ENCODE measurements at places on chromosomes 1 and 21.

DNA sequence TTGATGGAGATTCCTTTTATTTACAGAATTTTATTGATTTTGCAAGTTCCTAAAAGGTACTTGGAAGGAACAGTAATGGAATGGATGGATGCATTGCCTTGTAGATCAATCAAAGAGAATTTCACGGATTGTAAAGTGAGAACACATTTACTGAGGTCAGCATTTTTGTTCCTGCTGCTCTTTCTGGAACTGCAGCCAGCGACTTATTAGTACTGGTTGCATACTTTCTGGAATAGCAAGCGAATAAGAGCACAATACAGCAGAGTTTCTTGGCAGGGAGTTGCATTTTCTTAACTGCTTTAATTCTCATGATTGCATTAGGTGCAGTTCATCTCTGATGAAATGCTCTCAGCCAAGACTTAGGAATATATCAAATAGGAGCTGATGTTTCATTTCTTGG lies 106.1 kb upstream of the CHODL start:
- H3K4me3 ChIP-seq = no peak overlapping the region
- H3K27ac ChIP-seq = no peak overlapping the region
- no peaks in the 10 kb centered on the region for H3K27me3 ChIP-seq

- H3K4me1 ChIP-seq = no peaks in the 10 kb centered on the region
- peak; percentile 48 for DNase-seq
- no peak overlapping the region for H3K27ac ChIP-seq
- H3K4me3 ChIP-seq = no peak overlapping the region
- H3K27me3 ChIP-seq = no peaks in the 10 kb centered on the region
- no peaks in the 10 kb centered on the region for H3K36me3 ChIP-seq
Observed at GRCh38 chr1:186605762-186606350, 74.4 kb downstream of the PTGS2 start.

DNA sequence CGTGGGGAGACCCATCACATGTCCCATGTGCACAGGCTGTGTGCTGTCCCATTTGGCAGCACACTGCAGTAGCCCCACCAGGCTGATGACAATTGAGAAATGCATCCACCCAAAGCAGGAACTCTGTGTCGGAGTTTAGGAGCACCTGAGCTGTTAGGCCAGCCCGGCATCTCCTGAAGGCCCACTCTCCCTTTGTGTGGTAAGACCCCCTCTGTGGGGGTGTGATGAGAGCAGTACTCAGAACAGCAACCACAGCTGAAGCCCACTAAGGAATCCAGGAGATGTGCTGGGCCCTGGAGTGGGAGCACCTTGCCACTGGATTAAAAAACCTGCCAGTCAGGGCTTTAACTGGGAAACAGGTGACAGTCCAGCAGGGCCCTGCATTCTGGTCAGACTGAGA lies 37.2 kb downstream of the FCRL5 start:
- H3K36me3 ChIP-seq = no peaks in the 10 kb centered on the region
- H3K27me3 ChIP-seq = no peaks in the 10 kb centered on the region
- DNase-seq = no peak
- H3K4me3 ChIP-seq = no peak overlapping the region

GRCh38 chr1:164591858-164592257 lies 32.9 kb downstream of the PBX1 start:
- H3K27ac ChIP-seq = no peak overlapping the region
- no peak overlapping the region for H3K4me3 ChIP-seq
- peaks cover 43% of the 10 kb centered on the region for H3K4me1 ChIP-seq
- DNase-seq = no peak

DNA sequence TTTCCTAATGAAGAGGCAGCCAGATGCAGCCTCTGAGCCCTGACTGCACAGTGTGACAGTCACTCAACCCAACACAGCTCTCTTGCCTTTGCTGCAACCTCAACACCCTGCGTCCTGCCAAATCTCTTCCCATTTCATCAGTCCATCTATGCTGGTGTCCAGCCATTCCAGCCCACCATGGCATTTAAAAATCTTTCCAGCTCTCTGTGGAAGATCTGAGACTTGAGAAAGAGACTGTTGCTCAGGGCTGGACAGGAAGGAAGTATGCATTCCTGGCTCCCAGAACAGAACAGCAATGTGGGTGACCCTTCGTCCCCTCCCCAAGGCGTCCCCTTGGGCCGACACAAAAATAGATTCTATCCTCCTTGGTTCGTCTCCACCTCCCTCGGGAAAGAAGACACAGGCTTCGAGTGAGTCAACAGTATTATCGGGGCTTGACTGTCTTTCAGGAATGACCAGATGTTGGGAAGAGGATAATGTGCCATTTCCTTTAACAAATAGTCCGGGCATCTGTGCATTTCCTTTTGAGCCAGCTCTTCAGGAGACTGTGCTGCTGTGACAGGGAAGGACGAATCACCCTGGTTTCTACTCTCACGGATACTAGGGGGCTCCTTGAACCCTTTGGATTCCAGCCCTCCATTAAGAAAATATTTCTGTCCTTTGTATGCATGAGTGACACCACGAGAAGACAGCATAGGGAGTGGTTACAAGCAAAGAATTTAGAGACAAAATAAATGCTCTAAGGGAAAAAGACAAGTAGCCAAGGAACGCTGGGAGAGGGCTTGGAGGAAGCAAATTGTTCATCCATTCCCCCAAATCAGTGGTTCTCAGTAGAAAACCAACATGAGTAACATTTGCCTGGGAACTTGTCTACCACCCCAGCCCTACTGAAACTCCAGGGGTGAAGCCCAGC lies 111.4 kb upstream of the CDC42BPA start:
- no peaks in the 10 kb centered on the region for H3K36me3 ChIP-seq
- peak overlapping the region; percentile 19 for H3K27ac ChIP-seq
- H3K4me1 ChIP-seq = peaks cover 28% of the 10 kb centered on the region
- no peaks in the 10 kb centered on the region for H3K27me3 ChIP-seq
- H3K4me3 ChIP-seq = no peak overlapping the region

All from lower lobe of right lung (tissue), 2 donors.